Esophagus mucosa (tissue), 1 donor: ENCODE measurements at places on chromosomes 11 and 22.

DNA sequence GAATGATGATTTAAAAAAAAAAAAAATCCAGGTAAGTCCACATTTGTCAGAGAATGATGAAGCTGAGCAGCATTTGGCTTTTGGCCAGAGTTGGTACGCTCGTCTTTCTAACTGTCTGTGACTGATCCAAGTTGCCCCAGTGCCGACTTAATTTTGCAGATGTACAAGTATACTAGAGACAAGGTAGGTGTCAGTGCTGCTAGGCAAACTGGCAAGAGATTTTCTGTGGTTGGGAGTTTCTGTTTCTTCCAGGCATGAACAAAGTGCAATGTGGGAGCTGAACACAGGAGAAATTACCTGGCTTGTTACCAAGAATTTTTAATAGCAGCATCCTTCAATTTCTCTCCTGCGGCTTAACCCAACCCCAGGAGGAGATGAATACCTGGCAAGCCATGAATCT, 307.7 kb downstream of the BUD13 start:
- no peak for ATAC-seq

DNA sequence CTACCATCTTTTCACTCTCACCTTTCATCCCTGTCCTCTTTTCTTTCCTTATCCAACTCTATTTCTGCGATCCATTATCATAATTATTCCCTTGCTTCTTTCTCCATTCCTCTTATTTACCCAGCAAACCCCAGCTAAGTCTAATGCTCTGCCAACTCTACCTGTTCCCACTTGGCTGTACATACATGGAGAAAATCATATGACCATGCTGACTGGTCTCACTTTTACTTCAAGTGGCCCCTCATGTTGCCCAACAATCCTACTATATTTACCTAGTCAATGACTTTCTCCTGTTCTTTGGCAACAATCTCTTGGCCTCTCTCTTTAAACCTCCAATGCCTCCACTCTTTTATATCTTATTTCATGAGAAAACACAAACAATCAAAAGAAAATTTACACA, 94.1 kb downstream of the USP35 start:
- ATAC-seq: no peak

GRCh38 chr11:9210922-9211320, 54.2 kb downstream of the DENND5A start:
- ATAC-seq: peak; percentile 43

DNA sequence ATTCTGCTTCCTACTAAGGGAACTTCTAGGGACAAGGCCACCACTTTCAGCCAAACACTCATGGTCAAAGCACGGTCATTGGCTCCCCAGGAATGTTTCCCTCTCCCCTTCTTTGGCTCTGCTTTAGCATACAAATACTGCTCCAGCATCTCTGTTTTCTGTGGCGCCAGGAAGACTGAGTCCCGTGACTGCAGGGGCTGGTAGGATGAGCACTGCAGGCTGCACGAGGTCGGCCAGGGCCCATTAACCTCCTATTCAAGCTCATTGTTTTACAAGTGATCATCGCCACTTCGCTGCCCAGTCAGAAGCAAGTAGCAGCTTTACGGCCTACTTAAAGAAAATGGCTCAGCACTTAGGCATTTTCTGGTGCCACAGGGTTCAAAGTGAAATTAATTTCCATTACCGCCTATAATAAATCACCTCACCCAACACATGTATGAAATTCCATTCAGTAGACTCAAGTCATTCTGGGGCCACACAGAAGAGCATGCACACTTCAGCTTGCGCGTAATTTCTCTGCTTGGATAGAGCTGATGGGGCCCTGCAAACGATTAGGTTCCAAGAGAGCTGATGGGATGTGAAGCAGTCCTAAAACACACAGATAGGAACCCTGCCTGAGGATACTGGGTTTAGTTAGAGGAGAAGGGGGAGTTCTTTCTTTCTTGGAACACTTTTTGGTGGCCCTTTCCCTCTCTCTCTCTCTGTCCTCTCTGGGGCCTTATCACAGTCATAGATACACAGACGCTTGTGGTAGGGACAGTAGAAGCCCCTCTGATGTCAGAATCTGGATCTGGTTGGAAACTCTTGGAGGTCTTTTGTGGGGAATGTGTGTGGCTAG, 173.7 kb downstream of the KIF18A start:
- ATAC-seq: no peak
